Calu3 (cell line): ENCODE measurements at places on chromosomes 3 and 15. TPM values are rescaled to one million over a fixed set of nuclear protein-coding genes. Genes with fewer than 3 reads are reported as not detected.
A peak's percentile ranks its signal among the peaks of the same experiment; 100 is the strongest.

OR4F15 gene
- not detected in 2 replicates for total RNA-seq

SPATA12 gene
- 0.47 and 0.64 TPM in 2 replicates for total RNA-seq

SCG5 gene
- total RNA-seq, result 1.9 TPM in 1 of 2 replicates, not detected in the other

DNA sequence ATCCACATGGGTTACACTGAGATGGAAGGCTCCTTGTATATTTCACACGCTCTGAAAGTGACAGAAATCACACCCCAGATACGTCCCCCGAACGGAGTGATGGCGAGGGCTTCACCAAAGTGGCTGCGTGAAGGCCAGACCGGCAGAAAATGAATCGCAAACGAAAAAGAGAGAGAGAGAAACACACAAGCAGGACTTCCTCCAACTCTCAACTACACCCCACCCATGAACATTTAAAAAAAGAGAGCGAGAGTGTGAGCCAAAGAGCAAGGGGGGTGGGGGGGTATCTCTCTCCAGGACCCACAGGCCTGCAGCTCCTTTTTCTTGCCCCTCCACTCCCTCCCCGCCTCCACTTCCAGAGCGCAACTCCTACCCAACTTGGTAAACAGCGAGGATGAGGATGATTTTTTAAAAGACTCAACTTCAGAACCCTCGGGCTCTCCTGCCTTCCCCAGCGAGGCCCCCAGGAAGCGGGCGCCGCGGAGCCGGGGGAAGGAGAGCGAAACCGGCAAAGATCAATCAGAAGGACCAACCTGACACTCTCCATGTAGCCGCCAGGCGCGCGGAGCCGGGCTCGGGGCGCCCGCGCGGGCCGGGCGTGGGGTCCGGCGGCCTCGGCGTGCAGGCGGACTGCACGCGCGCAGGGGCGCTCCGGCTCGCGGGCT is 519.1 kb downstream of the FOXP1 start:
- DNase-seq, result peak; percentile 61

- no peak for DNase-seq
Measured at GRCh38 chr3:14797731-14798130, 21.0 kb upstream of the FGD5 start.
